Foreskin keratinocyte (primary cell): ENCODE measurements at places on chromosomes 4 and X.

DNA sequence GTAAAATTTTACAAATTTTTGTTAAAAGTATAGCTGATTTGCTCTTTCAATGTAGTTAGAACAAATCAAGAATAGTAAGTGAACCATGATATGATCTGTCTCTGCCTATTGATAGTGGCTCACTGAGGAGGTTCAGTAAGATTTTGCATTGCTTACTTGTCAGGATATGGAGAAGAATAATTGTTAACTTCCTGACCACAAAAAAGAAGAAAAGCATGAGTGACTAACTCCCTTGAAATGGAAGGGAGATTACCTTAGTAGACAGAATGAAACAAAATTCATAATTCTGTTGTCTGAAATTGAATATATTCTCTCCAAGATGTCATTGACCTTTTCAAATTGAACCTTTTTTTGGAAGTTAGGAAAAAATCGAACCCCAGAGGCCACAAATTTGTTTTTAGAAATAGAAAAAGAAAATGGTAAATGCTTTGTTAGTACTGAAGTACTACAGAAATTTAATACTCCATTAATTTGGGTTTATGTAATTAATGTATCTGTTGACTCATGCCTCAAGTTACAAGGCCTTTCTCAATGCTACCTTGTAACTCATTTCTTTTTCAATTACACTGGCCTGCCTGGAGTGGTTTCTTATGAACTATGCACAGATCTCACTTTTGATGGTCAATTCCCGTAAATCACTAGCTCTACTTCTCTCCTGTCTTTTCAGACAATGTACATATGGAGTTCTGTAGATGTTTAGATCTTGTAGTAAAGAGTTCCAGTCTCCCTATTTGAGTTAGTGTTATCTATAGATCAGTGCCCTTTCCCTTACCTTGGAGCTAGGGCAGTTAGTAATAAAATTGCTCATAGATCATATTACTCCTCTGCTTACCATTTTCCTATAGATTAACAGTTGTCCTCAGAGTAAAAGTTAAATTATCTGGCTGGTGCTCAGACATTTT lies 139.3 kb downstream of the TLL1 start:
- DNase-seq: peak; percentile 85

- no peak for DNase-seq
Observed at GRCh38 chrX:71533516-71533850, 579 bp downstream of the OGT start.

GRCh38 chrX:153794897-153795816 lies 689 bp downstream of the SSR4 start:
- DNase-seq: no peak

DNA sequence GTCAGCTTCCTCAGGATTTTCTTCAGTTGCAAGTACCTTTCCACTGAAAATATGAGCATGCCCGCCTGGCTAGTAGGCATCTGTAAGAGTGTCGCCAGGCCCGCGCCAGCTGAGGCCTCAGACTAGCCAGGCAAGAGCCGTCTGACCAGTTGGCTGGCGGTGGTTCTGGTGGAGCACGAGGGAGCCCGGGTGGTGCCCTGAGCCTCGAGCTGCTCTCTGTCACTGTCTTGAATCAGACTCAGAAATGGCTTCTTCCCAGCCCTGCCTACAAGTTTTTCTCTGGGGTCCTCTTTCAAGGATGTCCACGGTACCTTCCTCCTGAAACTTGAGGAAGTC lies 11.9 kb downstream of the GRPEL1 start:
- no peak for DNase-seq

DNA sequence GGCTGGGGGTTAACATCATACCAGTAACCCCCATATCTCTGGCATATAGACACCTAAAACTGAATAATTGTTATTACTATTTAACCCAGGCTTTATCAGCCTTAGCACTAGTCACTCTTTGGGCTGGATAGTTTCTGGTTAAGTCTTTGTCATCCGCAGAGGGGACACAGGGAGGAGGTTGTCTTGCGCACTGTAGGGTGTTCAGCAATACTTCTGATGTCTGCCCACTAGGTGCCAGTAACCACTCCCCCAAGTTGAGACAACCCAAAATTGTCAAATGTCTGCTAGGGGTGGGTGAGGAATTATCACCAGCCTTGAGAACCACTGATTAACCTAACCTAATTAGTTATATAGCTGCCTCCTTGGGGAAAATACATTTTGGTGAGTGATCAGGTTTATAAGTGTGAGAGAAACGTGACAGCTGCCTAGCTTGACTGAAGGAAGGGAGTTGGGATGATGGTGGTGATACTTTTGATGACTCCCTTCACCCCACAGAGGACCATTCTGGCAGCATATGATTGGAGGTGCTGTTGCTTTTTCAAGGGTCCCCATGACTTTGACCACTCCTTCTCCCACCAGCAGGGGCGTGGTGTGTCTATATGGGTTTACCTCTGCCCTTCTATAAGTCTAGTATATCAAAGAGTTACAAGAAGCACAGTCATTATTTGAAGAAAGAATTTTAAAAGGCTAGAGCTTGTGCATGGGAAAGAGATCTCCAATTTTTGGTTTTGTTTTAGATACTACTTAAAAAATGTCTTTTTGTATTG lies 140.9 kb downstream of the STIM2 start:
- no peak for DNase-seq

DNA sequence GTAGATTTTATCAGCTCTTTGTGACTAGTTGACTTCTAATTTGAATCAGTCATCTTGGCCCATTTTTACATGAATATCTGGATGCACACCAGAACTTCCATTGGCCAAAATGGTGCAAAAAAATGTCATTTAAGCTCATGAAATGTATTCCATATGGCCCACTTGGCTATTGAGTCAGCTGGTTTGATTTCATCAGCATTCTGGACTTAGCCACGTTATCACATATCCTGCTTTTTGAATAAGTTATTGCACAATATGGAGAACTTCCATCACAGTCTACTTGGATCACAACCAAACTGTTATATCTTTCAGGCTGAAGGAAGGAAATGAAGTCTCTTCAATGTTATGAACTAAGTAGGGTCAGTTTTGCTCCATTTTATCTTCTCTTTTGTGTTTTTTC lies 640.6 kb downstream of the PCDH7 start:
- peak; percentile 26 for DNase-seq

- DNase-seq: peak; percentile 28
Observed at GRCh38 chr4:151688003-151688784, 72.6 kb downstream of the GATB start.

DNA sequence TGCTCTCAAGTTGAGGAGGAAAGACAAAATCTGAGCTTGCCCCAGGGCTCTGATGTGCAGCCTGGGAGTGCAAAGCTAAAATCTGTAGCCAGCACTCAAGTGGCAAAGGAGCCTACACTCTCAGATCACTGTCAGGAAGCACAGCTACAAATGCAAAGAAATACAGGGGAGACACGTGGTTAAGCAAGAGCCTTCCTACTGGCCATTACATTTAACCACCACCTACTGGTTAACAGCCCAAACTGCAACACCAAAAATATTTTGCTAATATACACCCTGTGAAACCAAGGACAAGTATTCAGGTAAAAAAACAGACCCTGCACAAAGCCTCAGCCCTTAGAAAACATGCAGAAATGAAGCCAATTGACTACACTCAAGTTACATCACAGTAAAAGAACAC lies 170.4 kb upstream of the FGF16 start:
- DNase-seq: no peak

- no peak for DNase-seq
Observed at GRCh38 chr4:2484185-2484584, 15.3 kb downstream of the RNF4 start.

DNA sequence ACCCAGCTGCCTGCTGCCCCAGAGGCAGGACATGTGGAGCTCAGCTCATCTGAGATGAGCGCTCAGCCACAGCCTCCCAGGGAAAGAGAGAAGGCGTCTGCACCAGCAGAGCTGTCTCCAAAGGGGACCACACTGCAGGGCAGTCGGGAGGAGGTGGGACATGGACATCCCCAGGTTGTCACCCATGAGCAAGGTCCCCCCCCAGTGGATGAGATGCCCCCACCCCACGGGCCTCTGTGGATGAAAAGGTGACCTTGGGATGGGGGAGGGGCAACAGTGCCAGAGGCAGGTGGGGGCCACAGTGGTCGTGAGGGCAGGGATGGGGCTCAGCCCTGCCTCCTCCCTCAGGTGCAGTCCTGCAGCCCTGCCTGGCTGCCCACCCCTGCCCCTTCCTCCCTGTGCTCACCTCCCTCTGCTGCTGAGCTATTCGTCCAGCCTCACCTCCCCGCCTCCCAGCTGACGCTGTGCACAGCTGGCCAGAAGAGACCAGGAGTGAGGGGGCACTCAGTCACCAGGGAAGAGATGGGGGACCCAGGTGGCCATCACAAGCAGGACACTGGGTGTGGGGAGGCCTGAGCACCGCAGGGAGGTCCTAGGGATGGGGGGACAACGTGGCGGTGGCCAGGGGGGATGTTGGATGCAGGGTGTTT lies 9.3 kb downstream of the NKX1-1 start:
- DNase-seq: no peak

GRCh38 chr4:10971800-10972401 lies 287.3 kb upstream of the CLNK start:
- no peak for DNase-seq

DNA sequence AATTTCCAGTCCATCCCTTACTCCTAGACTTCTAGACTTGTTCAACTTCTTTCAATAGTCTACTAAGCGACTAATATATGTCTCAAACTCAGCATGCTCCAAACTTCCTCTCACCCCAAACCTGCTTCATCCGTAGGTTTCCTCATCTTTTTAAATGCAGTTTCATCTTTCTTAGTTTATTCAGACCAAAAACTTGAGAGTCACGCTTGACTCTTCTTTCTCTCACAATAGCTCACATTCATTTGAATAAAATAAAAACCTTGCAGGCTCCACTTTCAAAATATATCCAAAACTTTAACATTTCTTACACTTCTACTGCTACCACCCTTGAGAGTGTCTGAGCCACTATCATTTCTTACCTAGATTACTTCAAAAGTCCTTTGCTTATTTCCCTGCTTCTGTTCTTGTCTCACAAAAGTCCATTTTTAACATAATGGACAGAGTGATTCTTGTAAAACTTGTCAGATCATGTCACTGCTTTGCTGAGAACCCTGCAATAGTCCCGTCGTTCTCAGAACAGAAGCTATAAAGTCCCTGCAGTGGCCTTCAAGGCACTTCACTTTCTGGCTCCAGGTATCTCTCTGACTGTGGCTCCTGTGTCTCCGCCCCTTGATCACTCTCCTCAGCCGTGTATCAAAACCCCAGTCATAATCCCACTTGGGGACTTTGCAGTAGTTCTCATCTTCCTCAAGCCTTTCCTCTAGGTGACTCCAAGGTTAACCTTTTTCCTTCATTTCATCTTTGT lies 167.6 kb downstream of the ARHGAP24 start:
- no peak for DNase-seq

GRCh38 chr4:177401658-177402273 lies 40.5 kb downstream of the AGA start:
- no peak for DNase-seq

DNA sequence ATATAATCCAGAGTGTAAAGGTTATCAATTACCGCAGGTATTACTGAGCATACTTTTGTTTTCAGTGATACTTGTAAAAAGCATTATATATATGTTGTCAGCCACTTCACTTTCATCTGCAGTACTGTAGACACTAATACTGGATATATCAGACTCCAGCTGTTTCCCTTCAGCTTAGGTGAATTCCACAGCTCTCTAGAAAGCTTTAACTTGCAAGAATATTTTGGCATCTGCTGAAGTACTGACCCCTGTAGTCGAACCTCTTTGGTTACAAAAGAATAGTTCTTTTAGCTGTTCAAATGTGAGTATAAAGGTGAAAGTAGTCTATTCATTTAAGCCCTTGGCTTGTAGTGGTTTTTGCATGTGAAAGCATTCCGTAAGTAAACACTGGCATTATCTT lies 1222.7 kb upstream of the TENM3 start:
- no peak for DNase-seq

DNA sequence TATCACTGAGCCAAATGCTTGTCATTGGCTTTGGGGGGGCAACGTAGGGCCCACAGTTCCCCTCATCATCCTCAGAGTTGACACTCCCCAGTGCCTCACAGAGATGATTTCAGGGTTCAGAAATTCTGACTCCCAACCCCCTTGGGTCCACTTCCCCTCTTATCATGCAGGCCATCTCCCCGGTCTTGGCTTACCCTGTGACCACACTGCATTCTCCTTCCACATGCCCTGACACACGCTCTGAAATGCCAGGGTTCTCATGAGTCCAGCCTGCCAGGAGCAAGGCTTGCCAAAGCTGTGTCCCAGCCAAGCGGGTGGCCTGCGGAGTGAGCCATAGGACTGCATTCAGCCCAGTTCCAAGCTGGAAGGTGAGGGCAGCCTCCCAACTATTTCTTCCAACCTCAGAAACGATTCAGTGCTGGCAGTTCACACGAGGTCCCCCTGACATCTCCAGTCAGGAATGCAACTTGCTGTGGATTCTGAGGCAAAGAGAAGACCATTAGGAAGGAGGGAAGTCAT lies 101.2 kb downstream of the SMIM20 start:
- no peak for DNase-seq

DNA sequence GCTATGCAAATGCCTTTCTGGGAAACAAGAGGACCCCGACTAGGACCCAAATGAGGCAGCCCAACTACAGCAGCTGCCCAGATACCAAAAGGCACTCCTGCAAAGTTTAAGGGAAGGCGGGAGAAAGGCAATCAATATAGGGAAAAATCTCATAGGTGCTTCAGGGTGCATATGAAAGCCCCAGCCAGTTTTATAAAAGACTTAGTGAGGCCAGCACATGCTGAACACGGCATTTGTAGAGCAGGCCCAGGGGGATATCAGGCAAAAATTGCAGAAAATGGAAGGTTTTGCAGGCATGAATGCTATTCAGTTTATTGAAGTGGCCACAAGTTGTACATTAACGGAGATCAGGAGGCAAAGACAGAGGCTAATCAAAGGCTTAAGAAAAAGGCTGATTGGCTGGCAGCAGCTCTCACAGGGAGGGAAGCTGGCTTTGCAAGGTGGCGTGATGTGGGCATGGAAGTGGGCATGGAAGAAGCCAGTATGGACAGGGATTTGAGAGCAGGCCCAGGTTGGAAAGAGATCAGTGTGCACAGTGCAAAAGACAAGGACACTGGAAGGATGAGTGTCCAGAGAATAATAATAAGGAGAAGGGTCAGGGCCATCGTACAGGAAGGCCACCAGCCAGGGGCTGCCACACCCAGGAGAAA lies 37.7 kb upstream of the UGT2B7 start:
- no peak for DNase-seq

GRCh38 chr4:183059797-183060196 lies 39.3 kb upstream of the WWC2 start:
- no peak for DNase-seq

- DNase-seq: peak; percentile 62
Observed at GRCh38 chr4:100095729-100096595, 94.3 kb downstream of the DDIT4L start.

- no peak for DNase-seq
Observed at GRCh38 chr4:53273726-53274125, 92.1 kb downstream of the SCFD2 start.

- DNase-seq: no peak
Observed at GRCh38 chr4:128802680-128803628, 6.5 kb upstream of the JADE1 start.

DNA sequence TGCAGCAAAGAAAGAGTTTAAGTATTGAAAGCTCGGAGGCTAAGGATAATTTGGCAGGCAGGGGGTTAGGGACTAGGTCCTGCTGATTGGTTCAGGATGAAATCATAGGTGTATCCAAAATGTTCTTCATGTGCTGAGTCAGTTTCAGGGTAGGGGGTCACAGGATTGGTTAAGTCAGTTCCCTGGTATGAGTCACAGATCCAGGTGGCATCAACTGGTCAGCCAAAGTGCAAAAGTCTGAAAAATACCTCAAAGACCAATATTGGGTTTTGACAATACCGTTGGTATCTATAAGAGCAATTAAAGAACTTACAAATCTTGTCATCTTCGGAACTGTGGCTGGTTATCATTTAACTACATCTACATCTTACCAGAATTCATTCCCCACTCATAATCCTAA lies 25.6 kb upstream of the PRDM8 start:
- peak; percentile 11 for DNase-seq
